HuH-7 (cell line): ENCODE measurements at places on chromosomes 5 and 9.

- DNase-seq, result no peak
Observed at GRCh38 chr5:68465133-68465532, 249.6 kb downstream of the PIK3R1 start.

- DNase-seq, result no peak
Observed at GRCh38 chr5:11560915-11561697, 343.1 kb downstream of the CTNND2 start.

DNA sequence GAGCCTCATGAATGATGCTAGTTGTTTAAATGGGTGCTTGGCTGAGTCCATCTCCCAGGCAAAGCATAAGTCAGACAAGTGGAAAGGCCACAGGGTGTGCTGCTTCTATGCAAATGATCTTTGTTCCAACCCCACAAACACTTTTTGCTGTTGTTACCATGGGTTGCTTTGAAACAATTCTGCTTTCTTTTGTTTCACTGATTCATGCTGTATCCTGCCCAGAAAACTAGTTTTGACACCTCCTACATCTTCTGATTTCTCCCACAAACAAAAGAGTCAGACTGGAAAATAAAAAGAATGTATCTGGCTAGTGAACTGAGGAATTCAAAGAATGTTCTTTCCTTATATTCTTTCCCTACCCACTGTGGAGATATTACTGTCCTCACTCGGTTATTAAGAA, 298.6 kb downstream of the DIRAS2 start:
- DNase-seq, result no peak

DNA sequence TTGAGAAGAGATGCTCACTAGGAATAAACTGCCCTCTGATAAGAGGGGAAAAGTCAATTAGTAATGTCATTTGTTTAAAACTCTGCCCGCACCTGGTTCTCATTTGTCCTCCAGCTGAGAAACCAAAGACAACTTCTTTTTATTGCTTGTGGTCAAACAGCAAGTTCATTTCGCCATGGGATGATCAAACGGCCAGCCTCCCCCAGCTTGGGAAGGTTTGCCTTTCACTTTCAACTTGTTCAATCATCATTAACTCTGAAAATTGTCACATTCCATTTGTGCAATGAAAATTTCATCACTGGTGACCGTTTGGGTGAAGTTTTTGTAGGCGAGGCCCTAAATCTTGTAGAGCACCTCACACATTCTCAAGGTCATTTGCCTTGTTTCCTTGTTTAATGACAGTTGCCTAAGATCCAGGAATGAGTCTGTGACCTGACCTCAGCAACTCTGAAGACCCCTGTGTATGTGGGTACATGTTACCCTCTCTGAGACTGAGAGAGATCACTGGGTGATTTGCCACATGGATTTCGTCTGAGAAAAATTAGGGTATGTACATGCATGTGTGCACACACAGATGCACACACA, 117.7 kb downstream of the MARCHF3 start:
- peak; percentile 43 for DNase-seq

DNA sequence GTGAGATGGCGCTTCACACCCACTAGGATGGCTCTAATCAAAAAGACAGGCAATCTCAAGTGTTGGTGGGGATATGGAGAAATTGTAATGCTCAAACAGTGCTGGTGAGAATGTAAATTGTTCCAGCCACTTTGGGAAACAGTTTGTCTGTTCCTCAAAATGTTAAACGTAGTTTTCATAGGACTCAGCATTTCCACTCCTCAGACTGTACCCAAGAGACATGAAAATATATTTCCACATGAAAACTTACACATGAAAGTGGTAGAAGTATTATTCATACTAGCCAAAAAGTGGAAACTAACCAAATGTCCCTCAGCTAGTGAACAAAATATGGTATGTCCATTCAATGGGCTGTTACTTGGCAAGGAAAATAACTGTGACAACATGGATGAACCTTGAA, 107.7 kb upstream of the CTSL start:
- no peak for DNase-seq

- no peak for DNase-seq
Observed at GRCh38 chr5:62722360-62722759, 143.7 kb downstream of the LRRC70 start.

DNA sequence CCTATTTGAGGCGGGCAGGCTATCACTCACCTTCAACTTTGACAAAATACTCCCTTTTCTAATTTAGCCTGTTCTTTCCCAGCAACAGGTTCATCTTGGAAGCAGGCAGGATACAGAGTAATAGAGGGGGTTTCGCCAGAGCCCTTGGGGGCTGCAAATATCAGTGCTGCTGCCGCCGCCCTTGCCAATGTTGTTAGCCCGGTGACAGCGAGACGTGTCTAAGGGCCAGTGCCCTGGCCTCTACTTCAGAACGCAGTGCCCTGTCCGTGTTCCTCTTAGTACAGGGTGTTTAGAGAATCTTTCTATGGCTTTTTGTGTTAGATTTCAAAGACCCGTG, 703 bp downstream of the FAM120AOS start:
- DNase-seq, result no peak

- no peak for DNase-seq
Observed at GRCh38 chr5:147044572-147045273, 166.2 kb upstream of the PPP2R2B start.

DNA sequence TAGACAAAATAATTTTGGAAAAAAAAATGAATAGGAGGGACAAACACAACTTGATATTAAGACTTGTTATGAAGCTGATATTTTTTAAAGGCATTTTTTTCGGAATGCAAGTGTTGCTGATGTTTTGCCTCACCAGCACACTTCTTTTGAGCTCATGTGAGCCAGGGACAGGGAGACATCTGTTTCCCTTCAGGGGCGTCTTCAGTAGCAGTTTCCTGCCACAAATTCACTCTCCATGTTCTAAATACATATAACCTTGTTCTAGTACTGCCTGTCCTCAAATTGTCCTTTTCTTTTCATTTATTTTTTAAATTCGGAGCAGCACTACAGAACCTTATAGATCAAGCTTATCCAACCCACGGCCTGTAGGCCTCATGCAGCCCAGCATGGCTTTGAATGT, 316.0 kb upstream of the PAPPA start:
- no peak for DNase-seq

DNA sequence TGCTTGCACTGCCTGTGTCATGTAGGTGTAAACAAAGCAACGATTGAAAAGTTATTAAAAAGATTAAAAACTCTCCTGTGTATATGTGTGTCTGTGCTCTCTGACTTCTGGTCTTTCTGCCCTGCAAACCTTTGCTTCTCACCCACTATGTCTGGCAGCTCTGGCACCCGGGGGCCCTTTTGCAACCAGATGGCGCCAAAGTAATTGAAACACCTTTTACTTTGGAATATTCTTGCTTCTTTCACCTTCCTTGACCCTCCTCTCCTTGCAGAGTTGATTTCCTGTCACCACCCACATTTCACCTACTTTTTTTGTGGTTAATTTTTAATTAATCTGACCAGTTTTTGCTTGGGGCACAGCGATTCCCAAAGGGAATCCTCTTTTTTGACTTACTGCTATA, 275.5 kb downstream of the ARHGEF28 start:
- peak; percentile 34 for DNase-seq

DNA sequence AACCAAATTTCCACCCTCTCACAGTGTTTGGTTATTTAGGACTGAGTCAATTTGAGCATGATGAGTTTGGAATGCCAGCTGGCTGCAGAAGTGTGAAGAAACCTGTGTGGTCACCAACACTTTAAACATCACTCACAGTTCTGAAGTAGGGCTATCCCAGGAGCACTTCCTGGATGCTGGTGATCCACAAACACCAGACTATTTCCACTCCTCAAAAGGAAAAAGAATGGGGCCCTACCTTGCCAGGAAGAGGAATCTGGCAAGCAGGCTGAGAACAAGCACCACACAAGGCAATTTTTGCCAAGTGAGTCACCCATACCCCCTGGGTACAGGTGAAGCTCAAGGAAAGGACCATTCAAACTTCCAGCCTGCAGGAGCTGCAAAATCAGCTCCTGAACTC, 294.2 kb upstream of the PTGER4 start:
- DNase-seq, result no peak

DNA sequence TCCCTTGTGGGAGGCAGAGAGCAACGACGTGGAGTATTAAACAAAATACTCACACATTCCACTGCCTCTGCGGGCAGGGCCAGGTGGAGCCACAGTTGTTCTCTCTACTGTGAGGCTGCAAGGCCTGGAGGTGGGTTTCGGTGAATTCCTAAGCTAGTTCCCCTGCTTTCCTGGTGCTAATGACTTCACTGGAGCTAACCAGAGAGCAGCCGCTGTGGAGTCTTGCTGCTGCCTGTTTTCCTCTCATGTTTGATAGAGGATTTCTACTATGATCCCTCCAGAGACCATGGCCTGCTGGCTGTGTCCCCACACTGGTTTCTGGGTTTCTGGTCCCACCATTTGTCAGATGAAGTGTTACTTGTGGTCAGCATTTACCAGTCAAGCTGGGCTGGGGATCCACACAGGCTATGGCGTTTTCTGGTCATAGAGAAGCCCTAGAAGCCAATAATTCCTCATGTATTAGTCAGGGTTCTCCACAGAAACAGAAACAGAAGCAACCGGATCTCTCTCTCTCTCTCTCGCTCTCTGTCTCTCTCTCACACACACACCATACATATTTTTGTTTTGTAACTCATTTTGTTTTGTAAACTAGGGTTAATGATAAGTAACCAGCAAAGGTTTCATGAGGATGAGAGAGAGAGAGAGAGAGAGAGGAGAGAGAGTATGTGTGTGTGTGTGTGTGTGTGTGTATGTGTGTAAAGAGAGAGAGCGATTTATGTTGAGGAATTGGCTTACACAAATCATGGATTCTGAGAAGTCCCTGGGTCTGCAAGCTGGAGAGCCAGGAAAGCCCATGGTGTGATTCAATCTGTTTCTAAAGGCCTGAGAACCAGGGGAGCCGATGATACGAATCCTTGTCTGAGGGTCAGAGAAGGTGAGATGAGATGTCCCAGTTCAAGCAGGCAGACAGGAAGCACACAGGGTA, 403.0 kb downstream of the GADD45G start:
- DNase-seq, result no peak

- no peak for DNase-seq
Observed at GRCh38 chr9:87609002-87609401, 111.3 kb downstream of the DAPK1 start.

GRCh38 chr5:170303549-170303948, 6.0 kb upstream of the LCP2 start:
- no peak for DNase-seq

DNA sequence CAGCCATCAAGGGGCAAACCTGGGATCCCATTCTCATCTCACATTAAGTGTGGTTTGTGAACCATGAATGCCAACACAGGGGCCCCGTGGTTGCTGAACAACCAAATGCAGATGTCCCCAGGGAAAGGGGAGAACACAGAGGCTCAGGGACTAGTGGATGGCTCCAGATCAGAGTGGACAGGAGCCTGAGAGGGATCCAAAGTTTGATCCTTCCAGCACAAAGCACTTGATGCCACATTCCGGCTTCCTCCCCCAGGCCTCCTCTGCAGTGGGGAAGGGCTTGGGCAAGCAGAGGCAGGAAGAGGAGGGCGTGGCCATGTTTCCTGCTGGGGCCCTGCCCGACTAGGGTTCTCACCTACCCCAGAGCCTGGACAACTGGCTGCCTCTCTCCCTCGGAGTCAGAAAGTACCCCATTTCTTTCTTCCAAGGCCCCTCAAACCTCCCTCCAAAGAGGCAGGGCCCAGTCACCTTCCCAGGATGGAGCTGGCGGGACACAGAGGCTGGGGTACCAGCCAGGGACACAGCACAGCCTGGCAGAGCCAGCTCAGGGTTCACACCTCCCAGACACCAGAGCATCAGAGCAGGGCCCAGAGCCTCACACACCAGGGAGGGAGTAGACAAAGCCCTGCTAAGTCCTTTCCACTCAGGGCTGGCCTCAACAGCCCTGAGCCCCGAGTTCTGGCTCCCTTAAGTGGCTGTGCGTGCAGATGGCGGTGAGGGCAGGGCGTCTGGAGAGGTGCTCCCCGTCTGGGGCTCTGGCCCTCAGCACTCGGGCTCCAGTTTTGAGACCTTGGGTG, 4.3 kb upstream of the RNF44 start:
- peak; percentile 69 for DNase-seq

GRCh38 chr5:98604301-98604700, 169.2 kb upstream of the RGMB start:
- no peak for DNase-seq

- DNase-seq, result no peak
Observed at GRCh38 chr9:122551371-122551770, 1.5 kb upstream of the OR1N2 start.

- no peak for DNase-seq
Observed at GRCh38 chr5:80763211-80763610, 108.4 kb upstream of the DHFR start.

DNA sequence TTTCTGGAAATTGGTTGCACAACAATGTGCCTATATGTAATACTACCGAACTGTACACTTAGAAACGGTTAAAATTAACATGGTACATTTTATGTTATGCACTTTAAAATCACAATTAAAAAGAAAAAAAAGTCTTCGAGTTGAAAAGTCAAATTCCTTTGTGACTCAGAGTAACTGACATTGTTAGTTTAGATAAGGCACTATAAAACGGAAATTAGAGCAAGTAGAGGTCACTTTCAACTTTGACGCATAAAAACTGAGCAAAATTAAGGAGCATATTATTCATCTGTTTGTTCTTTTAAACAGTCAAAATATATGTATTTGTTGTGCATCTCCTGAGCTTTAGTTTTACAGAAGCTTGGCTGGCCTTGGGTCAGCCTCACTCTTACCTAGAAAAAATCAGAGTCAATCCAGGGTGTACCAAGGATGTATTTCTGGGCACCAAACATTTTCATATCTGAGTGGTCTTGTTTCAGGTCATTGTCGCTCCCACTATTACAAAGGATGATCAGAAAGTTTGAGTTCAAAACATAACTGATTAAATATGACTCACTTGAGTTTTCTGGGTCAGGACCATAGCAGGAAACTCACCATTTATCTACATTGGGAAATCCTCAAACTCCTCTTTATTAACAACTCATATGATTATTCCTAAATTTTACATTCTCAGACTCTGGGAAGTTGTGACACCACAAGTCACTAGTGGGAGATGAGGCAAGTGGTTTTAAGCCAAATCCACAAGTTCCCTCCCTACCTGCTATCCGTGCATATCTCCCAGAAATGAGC, 160.6 kb downstream of the CCDC192 start:
- DNase-seq, result no peak

GRCh38 chr5:30765227-30765626, 428.3 kb upstream of the CDH6 start:
- no peak for DNase-seq

DNA sequence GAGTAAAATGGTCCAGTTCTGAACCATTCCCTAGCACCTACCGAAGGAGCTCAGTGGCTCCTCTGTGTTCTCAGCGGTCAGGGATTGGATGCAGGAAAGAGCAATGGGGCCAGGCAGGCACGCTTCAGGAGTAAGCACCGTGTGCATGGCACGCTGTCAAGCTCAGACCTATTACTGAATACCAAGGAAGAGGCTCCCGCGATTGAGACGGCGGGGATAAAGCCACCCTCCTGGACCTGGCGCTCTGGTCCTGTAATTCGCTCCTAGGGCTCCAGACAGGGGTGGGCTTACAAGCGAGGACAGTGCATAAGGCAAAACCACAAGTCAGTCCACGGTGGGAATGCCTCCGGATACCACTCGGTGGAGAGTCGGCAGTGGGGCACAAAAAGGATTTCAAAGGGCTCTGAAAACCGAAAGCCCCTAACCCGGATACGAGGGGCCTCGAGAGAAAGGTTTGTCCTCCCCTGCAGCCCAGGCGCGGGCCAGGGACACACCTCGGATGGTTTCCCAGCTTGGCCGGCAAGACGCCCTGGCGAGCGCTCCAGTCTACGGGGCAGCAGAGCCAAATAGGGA, 988 bp downstream of the OXCT1 start:
- no peak for DNase-seq

GRCh38 chr5:17925276-17925675, 291.0 kb downstream of the TAF11L14 start:
- no peak for DNase-seq

- DNase-seq, result no peak
Observed at GRCh38 chr5:115348175-115348574, 51.7 kb upstream of the CCDC112 start.
